ENCODE measurements at places on chromosomes 2 and 18.

- DNase-seq: no peak
Observed at GRCh38 chr2:126507425-126507911, 148.5 kb upstream of the GYPC start.

DNA sequence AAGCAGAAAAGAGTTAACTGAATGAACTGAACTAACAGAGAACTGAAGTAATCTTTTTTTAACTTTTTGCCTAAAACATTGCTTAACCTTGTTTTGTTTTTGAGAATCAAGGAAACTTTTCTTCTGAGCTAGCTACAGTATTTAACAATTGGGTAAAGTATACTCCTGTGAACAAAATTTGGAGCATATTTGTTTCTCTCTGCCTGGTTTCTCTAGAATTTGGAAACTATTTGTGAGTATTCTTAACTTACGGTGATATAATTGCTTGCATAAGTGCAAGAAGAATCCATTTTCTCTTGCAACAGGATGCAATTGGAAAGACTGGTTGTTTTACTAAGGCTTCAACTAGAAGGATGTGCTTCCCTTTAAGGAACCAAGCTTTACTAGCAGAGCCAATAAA, 65.9 kb upstream of the FAM98A start:
- DNase-seq: no peak

DNA sequence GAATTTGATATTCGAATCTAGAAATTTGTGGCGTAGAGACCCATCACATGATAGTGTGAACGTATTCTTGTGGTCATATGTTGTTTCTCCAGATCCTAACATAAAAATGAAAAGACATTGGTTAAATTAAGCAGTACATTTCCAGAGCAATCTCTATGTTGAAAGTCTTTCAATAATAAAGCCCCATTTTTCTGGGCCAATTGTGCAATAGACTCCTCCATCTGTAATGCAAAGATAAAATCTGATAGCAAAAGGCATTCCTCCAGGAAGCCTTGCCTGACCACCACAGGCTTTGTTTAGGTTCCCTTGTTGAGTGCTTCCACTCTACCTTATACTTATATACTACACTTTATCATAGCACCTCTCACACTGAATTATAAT, 31.3 kb downstream of the APOB start:
- no peak for DNase-seq

GRCh38 chr2:168149150-168149974, 98.0 kb downstream of the STK39 start:
- no peak for DNase-seq

DNA sequence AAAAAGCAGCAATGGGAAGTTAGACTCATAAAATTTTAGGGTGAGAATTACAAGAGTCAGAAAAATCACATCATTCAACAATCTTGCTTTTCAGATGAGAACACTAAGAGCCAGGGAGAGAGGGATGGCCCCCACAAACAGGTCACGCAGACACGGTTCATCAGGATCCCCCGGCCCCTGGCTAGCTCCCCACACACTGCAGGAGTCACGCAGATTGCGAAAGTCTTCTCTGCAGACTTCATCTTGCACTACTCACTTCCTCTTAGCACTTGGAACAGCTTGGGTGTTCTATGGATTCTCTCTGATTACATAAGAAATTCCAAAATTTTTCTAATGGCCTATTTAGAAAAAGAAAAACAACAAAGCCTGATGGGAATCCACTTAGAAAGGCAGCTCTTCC, 21.6 kb upstream of the SULT1C2 start:
- DNase-seq: no peak

DNA sequence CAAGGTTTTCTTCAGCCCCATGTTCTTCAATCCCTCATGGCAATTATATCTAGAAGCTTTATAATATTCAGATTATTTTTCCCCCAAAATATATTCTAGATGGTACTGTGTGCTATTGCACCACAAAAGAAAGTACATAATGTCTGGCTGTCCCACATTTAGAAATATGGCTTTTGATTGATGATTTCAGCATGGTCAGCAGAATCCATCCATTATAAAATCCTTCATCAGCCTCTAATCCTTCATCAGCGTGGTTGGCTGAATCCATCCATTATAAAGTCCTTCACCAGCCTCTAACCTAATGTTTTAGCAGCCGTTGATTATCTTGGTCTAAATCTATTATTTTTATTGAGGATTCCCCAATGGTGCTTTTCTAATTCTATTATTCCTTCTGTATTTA, 23.3 kb upstream of the HAAO start:
- no peak for DNase-seq

GRCh38 chr2:25358836-25359235, 17.1 kb upstream of the DNMT3A start:
- no peak for DNase-seq

DNA sequence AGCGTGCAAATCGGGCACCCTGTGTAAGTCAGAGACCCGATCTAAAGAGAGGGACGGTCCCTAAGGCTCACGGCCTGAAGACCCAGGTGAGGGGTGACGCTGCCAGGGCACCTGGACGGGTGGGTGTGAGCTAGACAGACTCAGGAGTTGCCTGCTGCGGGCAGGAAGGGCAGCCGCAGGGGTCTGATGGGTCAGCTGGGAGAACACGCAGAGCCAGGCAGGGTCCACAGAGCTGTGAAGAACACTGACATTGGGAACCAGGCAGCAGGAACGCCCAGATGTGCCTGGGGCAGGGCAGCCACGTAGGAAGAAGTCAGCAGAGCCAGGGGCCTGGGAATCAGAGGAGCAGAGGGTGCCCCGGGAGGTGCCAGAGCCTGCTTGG, 25.9 kb downstream of the HDAC4 start:
- DNase-seq: no peak

GRCh38 chr2:152298754-152299153, 36.2 kb upstream of the FMNL2 start:
- no peak for DNase-seq

GRCh38 chr2:109285244-109285651, 156.2 kb downstream of the SH3RF3 start:
- DNase-seq: no peak

GRCh38 chr2:235027558-235028214, 75.9 kb downstream of the SH3BP4 start:
- DNase-seq: no peak

- DNase-seq: no peak
Observed at GRCh38 chr2:45884126-45884525, 232.7 kb downstream of the PRKCE start.

GRCh38 chr2:27313882-27314645, 5.8 kb upstream of the UCN start:
- DNase-seq: no peak

- DNase-seq: no peak
Observed at GRCh38 chr2:199792381-199792780, 58.6 kb downstream of the FTCDNL1 start.

GRCh38 chr2:231674587-231675338, 33.6 kb upstream of the PTMA start:
- DNase-seq: peak; percentile 62

- no peak for DNase-seq
Observed at GRCh38 chr2:170845343-170845742, 28.7 kb downstream of the GAD1 start.

DNA sequence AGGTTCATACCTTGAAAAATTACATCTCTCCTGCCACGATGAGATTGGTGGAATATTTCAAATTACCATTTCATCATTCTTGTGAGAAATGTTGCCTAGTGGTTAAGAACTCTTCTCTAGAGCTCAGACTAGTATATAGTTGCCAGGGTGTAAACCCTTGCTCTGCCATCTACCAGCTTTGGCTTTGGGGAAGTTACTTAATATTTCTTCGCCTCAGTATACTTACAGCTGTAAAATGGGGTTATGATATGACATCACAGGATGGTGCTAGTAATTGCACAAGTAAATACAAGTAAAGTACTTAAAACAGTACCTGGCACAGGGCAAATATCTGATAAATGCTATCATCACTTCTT, 1.5 kb downstream of the SPOPL start:
- DNase-seq: no peak

GRCh38 chr2:172168917-172169346, 66.2 kb upstream of the DLX2 start:
- no peak for DNase-seq

- no peak for DNase-seq
Observed at GRCh38 chr2:39705638-39706037, 39.9 kb downstream of the TMEM178A start.

DNA sequence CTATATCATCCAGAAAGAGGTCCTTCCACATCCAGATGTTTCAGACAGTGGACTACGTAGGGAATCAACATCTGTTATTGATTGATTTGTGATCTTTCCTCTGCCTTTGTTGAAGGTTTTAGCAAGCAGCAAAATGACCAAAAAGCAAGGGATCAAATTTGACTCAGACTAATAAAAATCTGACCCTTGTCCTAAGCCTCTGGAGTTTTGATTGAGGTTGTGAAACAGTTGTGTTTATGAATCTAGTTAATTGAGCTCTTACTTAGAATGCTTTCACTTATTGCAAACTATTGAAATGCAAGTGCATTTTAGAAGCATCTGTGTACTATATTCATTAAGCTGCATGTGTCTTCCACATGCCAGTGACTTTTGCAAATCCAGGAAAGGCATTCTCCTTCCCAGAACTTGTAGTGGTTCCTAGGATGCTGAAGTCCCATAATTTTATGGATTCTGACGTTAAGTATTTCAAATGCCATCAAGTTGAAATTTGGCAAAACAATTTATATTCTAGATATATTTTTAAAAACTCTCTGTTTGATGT, 116.0 kb downstream of the MTX2 start:
- no peak for DNase-seq

GRCh38 chr2:120976501-120977307, 241.0 kb downstream of the GLI2 start:
- no peak for DNase-seq

GRCh38 chr2:1563943-1564891, 151.0 kb downstream of the TPO start:
- peak; percentile 51 for DNase-seq

DNA sequence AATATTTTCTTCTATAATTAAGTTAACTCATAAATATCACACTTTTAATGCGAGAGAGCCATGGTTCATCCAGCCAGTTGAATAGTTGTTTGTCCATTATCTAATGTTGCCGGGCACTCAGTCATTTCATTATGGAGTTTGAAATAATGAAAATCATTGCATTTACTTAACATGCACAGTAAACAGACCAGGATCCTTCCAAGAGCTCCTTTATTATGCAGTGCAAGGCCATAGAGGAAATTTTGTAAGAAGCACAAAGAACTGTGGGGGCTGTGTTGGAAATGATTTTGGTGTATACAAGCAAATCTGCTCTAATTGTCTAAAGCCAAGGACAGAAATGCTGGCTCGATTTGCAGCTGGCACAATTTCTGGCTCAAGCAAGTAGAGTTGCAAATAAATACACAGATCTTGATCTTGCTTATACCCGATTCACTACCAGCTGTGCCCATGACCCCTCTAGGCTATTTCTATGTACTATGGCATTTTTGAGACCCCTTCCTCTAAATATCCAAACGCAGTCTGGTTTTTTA, 400.3 kb upstream of the HNRNPA3 start:
- no peak for DNase-seq

DNA sequence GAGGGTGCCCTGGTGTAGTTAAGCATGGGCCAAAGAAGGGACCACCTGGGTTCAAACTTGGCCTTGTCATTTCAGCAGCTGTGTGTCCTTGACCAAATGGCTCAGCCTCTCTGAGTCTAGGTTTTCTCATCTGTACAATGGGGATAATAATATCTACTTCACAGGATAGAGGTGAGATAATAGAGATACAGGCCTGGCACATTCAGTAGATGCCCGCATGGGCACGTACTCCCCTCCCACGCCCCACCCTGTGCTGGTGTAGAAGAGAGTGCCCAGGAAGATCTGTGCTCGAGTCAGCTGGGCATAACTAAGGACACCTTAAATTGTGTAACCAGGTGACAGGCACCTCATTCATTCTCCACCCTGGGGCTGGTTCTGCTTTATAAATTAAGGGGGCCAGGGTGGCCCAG, 8.4 kb upstream of the TMEM185B start:
- no peak for DNase-seq
